Activated naive CD8-positive, alpha-beta T cell treated with anti-CD3 and anti-CD28 coated beads, Interleukin-2, amount 10 ng/mL, durations not matched to agents 7 days and 5 days (primary cell): ENCODE measurements at places on chromosomes 7 and 10. TPM values are rescaled to one million over a fixed set of nuclear protein-coding genes. Genes with fewer than 3 reads are reported as not detected.

PIK3AP1 gene
- total RNA-seq = 5.3 TPM

NPTX2 gene
- total RNA-seq = not detected

DNA sequence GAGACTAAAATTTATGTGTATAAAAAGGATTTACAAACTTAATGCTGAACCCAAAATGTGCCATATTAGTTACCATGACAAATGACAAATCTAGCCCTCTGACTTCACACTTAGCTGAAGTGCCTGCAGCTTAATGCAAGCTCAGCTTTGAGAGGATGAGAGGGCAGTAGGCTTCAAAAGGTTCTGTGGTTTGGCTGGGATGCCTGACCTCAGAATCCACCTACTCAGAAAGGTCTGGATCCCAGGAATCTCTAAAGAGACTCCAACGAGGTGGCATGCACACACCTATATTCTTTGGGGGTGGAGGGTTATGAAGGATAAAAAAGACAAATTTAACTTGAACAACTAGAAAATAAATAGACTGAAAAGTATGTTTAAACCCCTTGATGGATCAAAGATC is 213.4 kb downstream of the TAX1BP1 start:
- H3K4me1 ChIP-seq = peaks cover 9% of the 10 kb centered on the region
- no peaks in the 10 kb centered on the region for H3K36me3 ChIP-seq
- no peak overlapping the region for H3K4me3 ChIP-seq

DNA sequence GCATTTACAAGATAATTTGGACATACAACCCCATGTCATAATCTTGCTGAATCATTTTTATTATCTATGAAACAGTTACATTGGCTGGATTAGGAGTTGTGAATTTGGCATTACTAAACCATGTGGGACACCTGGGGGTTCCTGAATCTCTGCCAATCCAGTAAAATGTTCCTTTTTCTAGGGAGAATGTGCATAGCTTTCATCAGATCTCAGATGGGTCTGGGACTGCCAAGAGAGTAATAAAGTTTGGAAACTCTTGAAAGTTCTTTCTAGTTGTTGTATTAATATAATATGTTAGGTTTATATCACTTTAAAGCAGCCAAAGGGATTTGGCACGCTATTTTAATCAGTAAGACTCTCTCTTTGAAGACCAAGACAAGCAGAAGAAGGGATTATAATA is 62.7 kb downstream of the SEMA3E start:
- no peak overlapping the region for H3K27ac ChIP-seq
- H3K4me1 ChIP-seq = no peaks in the 10 kb centered on the region
- no peaks in the 10 kb centered on the region for H3K36me3 ChIP-seq
- H3K27me3 ChIP-seq = no peaks in the 10 kb centered on the region

- H3K27ac ChIP-seq = no peak overlapping the region
- no peaks in the 10 kb centered on the region for H3K4me1 ChIP-seq
- H3K27me3 ChIP-seq = no peaks in the 10 kb centered on the region
- no peaks in the 10 kb centered on the region for H3K36me3 ChIP-seq
Observed at GRCh38 chr10:121509112-121509511, 89.1 kb downstream of the FGFR2 start.

GRCh38 chr10:102675666-102676533 is 31.6 kb downstream of the TRIM8 start:
- H3K36me3 ChIP-seq = no peaks in the 10 kb centered on the region
- H3K4me3 ChIP-seq = peak overlapping the region; percentile 25
- peaks cover 36% of the 10 kb centered on the region for H3K4me1 ChIP-seq
